ENCODE measurements at places on chromosomes 13 and 19. TPM values are rescaled to one million over a fixed set of nuclear protein-coding genes. Genes with fewer than 3 reads are reported as not detected.

The CLDND2 gene
- 1.8 TPM for total RNA-seq

The KLK12 gene
- total RNA-seq: not detected

The PRR22 gene
- 0.28 TPM for total RNA-seq

The MICOS13 gene
- 62.3 TPM for total RNA-seq

The ADGRE3 gene
- total RNA-seq: 0.06 TPM

GRCh38 chr19:51359294-51359693, 6.9 kb downstream of the ETFB start:
- H3K36me3 ChIP-seq: no peaks in the 10 kb centered on the region
- no peak overlapping the region for H3K4me3 ChIP-seq
- H3K27ac ChIP-seq: no peak overlapping the region
- DNase-seq: peak; percentile 51
- H3K4me1 ChIP-seq: peaks cover 39% of the 10 kb centered on the region

DNA sequence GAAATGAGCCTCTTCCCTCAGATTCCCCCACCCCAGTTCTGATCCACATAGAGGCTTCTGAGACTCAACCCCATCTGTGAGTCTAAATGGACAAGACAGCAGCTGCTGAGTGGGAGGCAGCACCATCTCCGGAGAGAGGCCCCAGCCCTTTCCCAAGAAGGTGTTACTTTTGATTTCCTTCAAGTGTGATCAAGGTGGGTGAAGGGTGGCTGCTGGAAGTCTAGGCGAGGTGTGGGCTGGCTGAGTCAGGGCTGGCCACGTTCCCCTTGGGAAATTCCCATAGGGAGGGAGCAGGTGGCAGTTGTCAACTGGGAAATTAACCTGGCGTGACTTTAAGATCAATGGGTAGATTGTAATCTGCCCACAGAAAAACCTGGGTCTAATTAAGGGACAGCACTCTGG, 148.0 kb downstream of the FOXO1 start:
- H3K36me3 ChIP-seq: no peaks in the 10 kb centered on the region
- DNase-seq: no peak
- no peak overlapping the region for H3K4me3 ChIP-seq
- H3K4me1 ChIP-seq: no peaks in the 10 kb centered on the region
- H3K27me3 ChIP-seq: no peaks in the 10 kb centered on the region

DNA sequence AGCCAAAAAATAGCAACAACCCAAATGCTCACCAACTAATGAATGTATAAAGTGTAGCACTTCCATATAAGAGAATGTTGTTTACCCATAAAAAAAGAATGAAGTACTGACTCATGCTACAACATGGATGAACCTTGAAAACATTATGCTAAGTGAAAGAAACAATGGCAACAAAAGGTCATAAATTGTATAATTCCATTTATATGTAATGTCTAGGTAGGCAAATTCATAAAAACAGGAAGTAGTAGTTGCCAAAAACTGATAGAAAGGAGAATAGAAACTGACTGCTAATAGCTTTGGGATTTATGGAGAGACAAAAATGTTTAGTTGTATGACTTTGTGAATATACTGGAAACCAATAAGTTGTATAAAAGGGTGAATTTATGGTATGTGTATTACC, 21.6 kb downstream of the MYCBP2 start:
- H3K27me3 ChIP-seq: no peaks in the 10 kb centered on the region
- no peak overlapping the region for H3K27ac ChIP-seq
- H3K36me3 ChIP-seq: no peaks in the 10 kb centered on the region
- no peak overlapping the region for H3K4me3 ChIP-seq
- peaks cover 57% of the 10 kb centered on the region for H3K4me1 ChIP-seq

- H3K36me3 ChIP-seq: no peaks in the 10 kb centered on the region
- no peak for DNase-seq
- H3K4me1 ChIP-seq: peaks cover 19% of the 10 kb centered on the region
Measured at GRCh38 chr13:99982731-99983498, 1.3 kb downstream of the ZIC2 start.

DNA sequence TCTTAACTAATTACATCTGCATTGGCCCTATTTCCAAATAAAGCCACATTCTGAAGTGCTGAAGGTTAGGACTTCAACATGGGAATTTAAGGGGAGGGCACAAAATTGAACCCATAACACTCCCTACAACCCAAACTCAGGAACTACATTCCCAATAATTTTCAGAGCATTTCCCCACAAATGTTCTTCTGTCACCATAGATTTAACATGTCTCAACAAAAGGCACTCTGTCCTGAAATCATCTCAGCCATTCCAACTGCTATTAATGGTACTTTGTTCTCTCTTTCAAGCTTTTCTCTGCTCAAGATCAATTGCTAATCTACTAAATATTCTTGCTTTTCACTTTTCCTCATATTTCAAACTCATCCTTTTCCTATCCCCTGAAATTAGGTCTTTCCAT, 74.0 kb upstream of the SOX1 start:
- no peaks in the 10 kb centered on the region for H3K36me3 ChIP-seq
- H3K27me3 ChIP-seq: no peaks in the 10 kb centered on the region
- H3K4me3 ChIP-seq: no peak overlapping the region
- H3K27ac ChIP-seq: no peak overlapping the region

DNA sequence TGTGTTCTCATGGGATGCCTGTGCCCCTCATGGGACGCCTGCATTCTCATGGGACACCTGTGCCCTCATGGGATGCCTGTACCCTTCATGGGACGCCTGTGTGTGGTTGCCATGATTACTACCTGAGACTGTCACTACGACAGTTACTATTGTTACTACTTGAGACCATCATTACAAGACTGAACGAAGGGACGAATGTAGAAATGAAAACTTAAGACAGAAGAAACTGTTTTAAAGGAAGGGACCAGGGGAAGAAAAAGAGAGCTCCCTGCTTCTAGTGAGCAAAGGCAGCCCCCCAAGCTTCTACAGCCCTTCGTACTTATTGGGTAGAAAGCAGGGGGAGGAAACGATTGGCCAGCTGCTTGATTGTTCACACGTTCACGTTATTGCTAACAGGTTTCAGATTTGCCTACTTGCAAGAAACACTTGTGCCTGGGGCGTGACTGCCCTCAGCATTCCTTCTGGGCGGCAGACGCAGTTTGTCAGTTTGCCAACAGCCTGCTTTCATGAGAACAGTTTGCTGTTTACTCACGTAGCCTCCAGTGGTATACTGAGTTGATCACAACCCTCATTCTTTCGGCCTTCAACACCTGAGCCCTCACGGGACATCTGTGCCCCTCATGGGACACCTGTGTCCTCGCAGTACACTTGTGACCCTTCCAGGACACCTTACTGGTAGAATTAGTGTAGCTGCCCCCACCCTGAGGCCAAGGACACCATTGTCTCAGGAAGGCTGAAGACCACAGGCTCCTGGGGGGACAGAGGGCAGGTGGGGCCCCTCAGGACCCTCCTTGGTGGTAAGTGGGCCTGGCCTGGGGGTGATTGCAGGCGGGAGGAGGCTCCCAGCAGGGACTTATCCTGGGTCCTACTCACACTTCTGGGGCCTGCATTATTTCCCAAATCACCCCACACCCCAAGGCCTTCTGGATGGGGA, 2.5 kb upstream of the S1PR4 start:
- H3K4me1 ChIP-seq: no peaks in the 10 kb centered on the region
- DNase-seq: no peak
- no peak overlapping the region for H3K4me3 ChIP-seq
- H3K27me3 ChIP-seq: no peaks in the 10 kb centered on the region
- H3K27ac ChIP-seq: no peak overlapping the region
- no peaks in the 10 kb centered on the region for H3K36me3 ChIP-seq

DNA sequence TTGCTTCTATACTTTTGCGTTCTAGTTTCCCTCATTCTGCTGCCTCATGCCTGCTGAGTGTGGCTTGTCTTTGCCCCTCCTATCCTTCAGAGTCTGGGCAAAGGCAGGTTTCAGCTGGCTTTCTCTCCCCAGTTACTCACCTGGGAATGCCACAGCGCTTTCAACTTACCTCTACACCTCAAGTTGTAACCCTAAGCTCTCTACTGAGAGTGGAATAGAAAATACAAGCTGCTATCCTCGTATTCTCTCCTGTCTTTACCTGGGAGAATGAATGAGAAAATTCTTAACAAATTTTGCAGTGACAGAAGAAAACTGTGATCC, 316.3 kb upstream of the KLF12 start:
- DNase-seq: no peak
- H3K27ac ChIP-seq: no peak overlapping the region
- H3K27me3 ChIP-seq: no peaks in the 10 kb centered on the region
- no peaks in the 10 kb centered on the region for H3K36me3 ChIP-seq

GRCh38 chr19:33529094-33529676, 7.6 kb upstream of the PEPD start:
- peaks cover 2% of the 10 kb centered on the region for H3K4me1 ChIP-seq
- H3K27ac ChIP-seq: no peak overlapping the region
- no peaks in the 10 kb centered on the region for H3K27me3 ChIP-seq

DNA sequence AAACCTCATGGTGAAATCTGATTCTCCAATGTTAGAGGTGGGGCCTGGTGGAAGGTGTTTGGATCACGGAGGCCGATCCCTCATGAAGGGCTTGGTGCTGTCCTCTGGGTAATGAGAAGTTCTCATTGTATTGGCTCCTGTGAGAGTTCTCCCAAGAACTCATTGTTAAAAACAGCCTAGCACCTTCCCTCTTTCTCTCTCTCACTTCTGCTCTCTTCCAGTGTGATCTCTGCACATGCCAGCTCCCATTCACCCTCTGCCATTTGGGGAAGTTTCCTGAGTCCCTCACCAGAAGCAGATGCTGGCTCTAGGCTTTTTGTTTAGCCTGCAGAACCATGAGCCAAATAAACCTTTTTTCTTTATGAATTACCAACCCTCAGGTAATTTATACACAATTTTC, 3.1 kb upstream of the SUCLA2 start:
- no peak overlapping the region for H3K27ac ChIP-seq
- DNase-seq: peak; percentile 10
- no peaks in the 10 kb centered on the region for H3K27me3 ChIP-seq
- no peak overlapping the region for H3K4me3 ChIP-seq
- no peaks in the 10 kb centered on the region for H3K4me1 ChIP-seq

DNA sequence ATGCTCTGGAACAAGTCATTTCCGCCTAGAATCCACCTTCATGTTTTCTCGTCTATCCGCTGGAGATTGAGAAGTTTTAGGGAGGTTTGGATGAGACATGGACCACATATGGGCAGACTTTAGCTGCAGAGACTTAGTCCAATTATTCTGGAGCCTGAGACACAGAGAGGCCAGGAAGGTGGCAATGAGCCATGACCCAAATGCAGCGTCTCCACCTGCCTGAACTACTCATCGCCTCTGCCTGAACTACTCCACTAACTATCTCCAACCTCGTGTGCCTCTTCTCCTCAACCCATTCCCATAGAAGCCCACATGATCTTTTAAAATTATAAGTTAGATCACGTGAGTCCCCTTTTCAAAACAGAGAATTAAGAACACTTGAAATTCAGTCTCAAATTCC, 5.6 kb downstream of the PLEKHA4 start:
- no peaks in the 10 kb centered on the region for H3K4me1 ChIP-seq
- H3K27me3 ChIP-seq: no peaks in the 10 kb centered on the region
- H3K27ac ChIP-seq: no peak overlapping the region
- no peaks in the 10 kb centered on the region for H3K36me3 ChIP-seq

DNA sequence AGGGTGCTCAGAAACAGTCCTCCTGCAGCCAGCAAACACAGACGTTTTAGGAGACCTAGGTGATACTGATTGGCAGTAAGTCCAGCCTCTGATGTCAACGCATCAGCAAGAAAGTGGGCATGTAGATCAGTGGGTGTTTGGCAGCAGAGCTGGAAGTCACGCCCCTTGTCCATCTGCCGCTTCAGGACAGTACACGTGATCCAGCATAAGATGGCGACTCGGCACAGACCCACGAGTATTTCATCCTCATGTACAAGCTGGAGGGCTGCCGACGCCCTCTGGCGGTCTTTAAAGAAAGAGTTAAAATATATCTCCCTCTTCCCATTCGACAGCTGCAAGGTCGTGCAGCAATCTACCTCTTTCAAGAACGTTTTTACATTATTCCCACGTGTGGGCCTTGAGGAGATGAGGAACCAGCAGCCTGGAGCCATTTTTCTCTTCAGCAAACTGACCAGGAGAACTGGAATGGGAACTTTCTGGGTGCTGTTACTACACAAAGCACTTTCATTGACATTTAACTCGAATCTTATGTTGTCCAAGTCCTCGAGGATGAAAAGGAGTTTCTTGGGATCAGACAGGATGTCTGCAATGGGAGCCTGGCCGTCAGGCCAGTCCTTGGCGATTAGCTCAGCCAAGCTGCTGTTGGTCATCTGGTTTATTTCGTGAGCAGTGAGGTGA, 22.3 kb downstream of the NLRP11 start:
- no peaks in the 10 kb centered on the region for H3K36me3 ChIP-seq
- peak; percentile 51 for DNase-seq
- no peak overlapping the region for H3K27ac ChIP-seq
- H3K4me1 ChIP-seq: no peaks in the 10 kb centered on the region
- H3K27me3 ChIP-seq: no peaks in the 10 kb centered on the region
- no peak overlapping the region for H3K4me3 ChIP-seq

DNA sequence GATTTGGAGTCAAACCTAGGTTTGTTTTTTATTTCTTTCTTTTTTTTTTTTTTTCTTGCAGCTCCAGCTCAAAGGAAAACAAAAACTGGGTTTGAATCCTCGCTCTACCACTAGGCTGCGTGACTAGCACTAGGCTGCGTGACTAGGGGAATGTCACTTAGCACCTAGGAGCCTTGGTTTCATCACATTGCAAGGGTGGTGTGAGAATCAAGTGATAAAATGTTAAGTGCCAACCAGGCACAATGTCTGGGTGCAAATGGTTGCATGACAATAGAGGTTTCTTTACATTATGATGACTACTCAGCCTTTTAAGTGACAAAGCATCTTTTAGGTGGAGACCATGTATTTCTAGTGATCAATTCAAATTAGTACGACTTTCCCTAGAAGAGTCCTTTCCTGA, 27.9 kb downstream of the RCBTB2 start:
- H3K36me3 ChIP-seq: no peaks in the 10 kb centered on the region
- H3K27ac ChIP-seq: no peak overlapping the region
- H3K27me3 ChIP-seq: no peaks in the 10 kb centered on the region
- no peak for DNase-seq

- no peaks in the 10 kb centered on the region for H3K27me3 ChIP-seq
- H3K4me3 ChIP-seq: no peak overlapping the region
- H3K36me3 ChIP-seq: no peaks in the 10 kb centered on the region
- H3K4me1 ChIP-seq: no peaks in the 10 kb centered on the region
- DNase-seq: no peak
Measured at GRCh38 chr13:75694722-75695121, 58.6 kb downstream of the LMO7 start.

DNA sequence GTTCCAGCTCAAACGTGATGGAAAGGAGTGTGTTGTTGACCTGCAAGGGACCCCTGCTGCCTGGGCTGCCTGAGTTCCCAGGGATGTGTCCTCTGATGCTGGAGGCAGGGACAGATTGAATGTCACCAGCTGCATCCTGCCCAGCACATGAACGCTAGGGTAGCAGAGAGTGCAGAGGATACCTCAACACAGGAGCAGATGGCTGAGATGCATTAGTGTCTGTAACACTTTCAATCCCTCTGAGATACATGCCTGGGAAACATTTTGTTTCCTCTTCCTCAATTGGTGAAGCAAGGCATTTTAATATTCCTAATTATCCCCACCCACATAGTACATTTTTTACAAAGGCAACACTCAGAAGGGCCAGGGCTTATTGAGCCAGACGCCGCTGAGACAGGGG, 106.4 kb upstream of the UBL3 start:
- H3K27me3 ChIP-seq: no peaks in the 10 kb centered on the region
- no peaks in the 10 kb centered on the region for H3K4me1 ChIP-seq
- H3K27ac ChIP-seq: no peak overlapping the region
